ENCODE measurements at places on chromosomes 4 and X.

DNA sequence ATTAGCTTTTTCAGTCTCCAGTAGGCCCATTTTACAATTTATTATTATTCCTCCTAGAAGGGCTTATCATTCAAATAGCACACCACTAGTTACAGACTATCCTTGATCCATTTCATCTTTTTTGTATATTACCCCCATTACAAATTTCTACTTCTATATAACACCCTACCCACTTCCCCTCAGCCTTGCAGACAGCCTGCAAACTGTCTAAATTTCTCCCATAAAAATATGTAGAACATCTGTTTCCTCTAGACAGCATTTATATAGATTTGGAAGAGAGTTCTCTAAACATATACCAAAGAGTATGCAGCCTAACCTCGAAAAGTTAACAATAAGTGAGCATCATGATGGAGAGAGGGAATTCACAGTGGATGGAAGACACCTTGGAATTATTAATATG is 30.8 kb downstream of the COMMD8 start:
- DNase-seq, result no peak

GRCh38 chr4:123580981-123581664 is 184.5 kb downstream of the SPRY1 start:
- DNase-seq, result no peak

- DNase-seq, result no peak
Measured at GRCh38 chr4:186724058-186724863, 605 bp upstream of the FAT1 start.

GRCh38 chr4:113869743-113870375 is 108.3 kb upstream of the CAMK2D start:
- DNase-seq, result no peak

DNA sequence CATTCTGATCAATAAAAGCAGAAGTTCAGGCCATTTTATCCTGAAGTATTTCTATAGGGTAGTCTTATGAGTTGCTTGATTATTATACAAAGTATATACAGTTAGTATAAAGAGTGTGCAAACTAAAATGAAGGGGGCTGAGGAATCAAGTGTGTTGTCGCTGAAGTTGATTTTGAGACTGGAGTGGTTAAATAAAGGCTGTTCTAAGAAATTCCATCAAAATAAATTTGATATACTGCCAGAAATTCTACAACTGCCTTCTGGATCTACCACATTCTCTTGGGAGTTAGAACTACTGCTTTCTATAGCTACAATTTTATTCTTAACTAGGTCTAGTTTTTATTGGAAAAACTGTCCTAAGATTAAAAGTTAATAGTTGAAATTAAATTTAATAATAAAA is 12.4 kb downstream of the EDNRA start:
- no peak for DNase-seq

DNA sequence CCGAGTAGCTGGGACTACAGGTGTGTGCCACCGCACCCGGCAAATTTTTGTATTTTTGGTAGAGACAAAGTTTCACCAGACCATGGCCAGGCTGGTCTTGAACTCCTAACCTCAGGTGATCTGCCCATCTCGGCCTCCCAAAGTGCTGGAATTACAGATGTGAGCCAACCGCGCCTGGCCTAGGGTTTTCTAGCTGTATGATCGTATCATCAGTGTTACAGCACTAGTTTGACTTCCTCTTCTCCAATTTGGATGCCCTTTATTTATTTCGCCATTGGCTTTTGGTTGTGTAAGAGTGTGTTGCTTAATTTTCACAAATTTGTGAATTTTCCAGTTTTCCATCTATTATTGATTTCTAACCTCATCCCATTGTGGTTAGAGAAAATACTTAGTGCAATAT is 5.2 kb downstream of the TKTL1 start:
- no peak for DNase-seq

DNA sequence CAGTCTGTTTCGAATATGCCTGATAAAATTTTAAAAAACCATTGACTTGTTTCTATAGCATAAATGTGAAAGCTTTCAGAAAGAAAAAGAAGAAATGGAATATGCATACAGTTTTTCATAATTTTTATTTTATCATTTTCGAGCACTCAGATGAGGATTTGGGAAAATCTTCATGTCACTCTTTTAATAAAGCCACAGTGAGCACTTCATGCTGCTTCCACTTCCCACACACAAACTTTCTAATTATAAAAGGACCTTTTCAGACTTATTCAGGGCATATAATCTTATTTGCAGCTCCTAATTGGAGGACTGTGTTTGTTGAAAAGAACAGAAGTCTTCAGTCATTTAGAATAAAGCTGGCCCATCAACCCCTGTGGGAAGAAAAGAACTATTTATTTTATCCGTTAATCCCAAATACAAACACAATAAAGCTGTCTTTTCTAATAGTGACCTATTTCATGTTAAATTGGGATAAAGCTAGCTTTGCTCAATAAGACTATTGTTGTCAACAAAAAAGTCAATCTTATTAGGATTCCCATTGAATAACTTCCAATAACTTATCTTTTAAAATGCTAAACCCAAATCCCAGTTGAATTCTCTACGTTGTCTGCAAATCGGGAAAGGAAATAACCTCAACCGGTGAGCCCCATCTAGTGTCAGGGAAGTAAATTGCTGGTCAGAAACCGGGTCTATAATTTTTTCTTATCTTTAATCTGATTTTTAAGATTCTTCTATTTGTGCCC is 211.5 kb downstream of the PDGFRA start:
- peak; percentile 10 for DNase-seq

GRCh38 chr4:33025236-33025635 is 2305.1 kb downstream of the PCDH7 start:
- DNase-seq, result no peak

- DNase-seq, result no peak
Measured at GRCh38 chr4:75169020-75169419, 236.1 kb downstream of the PARM1 start.

- DNase-seq, result no peak
Measured at GRCh38 chr4:73865431-73866096, 3.6 kb upstream of the CXCL1 start.

GRCh38 chr4:545612-546011 is 30.5 kb downstream of the TMEM271 start:
- no peak for DNase-seq

DNA sequence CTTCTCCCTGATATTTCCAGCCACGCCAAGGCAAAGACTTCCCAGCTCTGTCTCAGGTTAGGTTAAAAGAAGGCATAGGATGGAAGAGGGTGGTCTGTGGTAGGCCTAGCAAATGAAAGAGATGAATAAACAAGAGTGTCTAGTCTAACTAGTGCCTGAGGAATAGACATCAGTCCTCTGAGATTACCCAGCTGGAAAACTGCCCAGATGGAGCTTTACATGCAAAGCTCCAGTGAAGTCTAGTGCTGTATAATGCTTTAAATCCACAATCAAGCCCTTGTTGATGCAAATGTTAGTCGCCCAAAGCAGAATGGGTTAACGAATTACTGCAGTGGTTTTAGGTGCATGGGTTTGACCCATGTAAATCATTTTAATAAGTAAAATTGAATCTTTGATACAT is 24.8 kb upstream of the GUCY1B1 start:
- DNase-seq, result no peak

DNA sequence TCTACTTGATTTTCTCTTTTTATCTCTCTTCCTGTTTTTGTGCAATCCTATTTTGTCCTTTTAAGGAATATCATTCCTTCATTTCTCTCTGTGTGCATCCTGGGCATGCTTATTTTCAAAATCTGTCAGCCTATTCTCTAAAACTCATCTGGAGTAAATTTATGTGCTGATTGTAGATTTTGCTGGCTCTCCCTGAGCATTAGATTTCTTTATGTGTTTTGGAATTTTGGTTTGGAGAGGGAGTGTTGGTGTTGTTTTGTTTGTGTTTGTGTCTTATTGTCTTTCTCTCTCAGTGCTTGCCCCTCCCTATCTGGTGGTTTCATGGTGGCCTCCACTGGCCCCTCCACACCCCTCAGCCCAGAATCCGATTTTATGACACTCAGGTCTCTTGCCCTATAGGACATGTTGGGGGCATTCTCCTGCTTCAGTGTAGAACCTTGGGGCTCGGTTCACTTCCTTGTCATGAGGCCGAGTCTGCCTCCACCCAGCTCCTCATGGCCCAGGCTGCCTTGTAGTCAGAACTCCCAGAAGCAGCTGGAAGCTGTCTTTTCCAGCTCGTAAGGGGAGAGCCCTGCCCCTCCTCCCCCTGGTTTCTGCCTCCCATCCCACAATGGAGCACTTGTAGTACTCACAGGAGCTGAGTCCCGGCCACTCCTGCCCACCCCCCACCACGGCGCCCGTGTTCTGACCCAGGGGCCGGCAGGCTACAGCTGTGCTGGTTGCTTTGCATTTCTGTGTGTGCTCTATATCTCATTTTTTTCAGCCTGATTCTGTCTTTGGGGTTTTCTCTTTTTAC is 24.5 kb upstream of the PJA1 start:
- DNase-seq, result no peak

All from NCI-H1105 (cell line).